Posterior vena cava (tissue), 2 donors: ENCODE measurements at places on chromosomes 2 and 18.

GRCh38 chr2:105929516-105929915 lies 184.8 kb downstream of the NCK2 start:
- DNase-seq = no peak

- DNase-seq = no peak
Measured at GRCh38 chr2:101617188-101617587, 80.3 kb upstream of the MAP4K4 start.

DNA sequence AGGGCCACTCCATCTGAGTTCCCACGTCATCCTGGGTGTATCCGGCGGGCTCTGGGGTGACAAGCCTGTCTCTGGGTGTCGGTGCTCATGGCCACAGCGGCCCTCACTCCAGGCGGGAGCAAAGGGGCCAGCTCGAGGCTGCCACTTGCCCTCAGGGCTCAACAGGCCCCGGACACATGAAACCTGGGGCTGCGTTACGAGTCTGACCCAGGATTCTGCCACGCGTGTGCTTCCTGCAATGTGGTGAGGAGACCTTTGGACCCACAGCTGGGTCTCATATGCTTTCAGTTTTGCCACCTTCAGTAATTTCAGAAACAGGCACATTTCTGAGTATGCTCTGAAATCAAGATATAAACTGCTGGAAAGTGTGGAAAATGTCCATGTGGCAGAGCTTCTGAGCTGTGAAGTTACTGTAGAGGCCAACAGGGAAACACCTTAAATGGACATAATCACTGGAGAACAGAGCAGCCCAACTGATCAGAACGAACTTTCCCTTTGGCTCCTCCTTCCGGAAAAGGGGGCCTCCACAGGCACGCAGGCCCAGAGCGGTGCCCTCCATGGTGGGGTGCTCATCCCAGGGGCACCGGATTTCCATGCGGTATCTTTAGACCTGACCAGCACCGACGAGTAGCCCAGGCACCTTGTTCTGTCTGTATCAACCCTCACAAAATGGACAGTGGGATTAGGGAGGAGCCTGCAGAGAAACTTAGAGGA lies 14.1 kb downstream of the PER2 start:
- no peak for DNase-seq

GRCh38 chr2:55965966-55966365 lies 42.4 kb upstream of the EFEMP1 start:
- no peak for DNase-seq

GRCh38 chr2:129810521-129810920 lies 168.9 kb upstream of the RAB6C start:
- DNase-seq = no peak

DNA sequence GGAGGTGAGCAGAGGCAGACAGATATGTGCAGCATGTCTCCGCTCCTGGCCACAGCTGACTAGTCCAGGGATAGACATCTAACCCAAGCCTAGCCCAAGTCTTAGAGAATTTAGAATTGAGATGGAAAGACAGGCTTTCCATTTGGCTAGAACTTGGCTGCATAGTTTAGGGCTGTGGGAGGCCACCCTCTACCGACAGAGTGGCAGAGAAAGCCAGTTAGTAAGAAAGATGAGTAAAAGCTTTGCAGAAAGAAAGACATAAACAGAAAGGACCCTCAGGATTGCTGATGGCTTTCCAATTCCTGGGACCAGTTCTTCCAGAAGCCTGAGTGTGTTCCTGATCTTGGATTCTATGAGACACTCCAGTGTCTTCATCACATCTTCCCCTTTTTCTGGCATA lies 62.1 kb downstream of the DYM start:
- DNase-seq = no peak

DNA sequence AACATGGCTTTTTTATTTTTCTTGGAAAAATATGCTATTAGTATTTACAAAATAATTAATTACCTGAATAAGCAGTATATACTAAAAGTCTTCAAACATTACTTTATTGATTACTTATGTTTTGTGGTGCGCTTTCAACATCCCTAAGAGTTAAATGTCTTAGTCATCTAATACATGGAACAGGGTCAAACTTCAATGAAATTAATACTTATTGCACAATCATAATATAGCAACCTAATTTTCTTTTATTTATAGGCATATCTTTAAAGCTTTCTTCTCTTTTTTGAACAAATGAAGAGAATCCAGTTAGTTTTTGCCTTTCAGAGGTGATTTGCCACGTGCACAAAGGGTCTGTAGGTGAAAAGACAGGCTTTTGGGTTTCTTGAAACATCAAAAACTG lies 6.0 kb downstream of the LRATD1 start:
- DNase-seq = no peak

GRCh38 chr2:240886023-240886565 lies 9.9 kb downstream of the MAB21L4 start:
- peak; percentile 7 for DNase-seq

DNA sequence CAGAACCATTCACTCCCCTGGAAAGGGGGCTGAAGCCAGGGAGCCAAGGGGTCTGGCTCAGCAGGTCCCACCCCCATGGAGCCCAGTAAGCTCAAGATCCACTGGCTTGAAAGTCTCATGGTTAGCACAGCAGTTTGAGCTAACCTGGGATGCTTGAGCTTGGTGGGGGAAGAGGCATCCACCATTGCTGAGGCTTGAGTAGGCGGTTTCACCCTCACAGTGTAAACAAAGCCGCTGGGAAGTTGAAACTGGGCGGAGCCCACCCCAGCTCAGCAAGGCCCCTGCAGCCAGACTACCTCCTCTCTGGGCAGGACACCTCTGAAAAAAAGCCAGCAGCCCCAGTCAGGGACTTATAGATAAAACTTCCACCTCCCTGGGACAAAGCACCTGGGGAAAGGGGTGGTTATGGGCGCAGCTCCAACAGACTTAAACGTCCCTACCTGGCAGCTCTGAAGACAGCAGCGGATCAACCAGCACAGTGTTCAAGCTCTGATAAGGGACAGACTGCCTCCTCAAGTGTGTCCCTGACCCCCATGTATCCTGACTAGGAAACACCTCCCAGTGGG lies 14.7 kb upstream of the TTC32 start:
- no peak for DNase-seq
